Effector memory CD4-positive, alpha-beta T cell (primary cell): ENCODE measurements at places on chromosomes 7 and 10.

- H3K4me3 ChIP-seq, result no peak overlapping the region
- no peaks in the 10 kb centered on the region for H3K27me3 ChIP-seq
- H3K27ac ChIP-seq, result no peak overlapping the region
- DNase-seq, result no peak
These were observed 56.9 kb upstream of the ADGRA1 start for GRCh38 chr10:133030781-133031180.

DNA sequence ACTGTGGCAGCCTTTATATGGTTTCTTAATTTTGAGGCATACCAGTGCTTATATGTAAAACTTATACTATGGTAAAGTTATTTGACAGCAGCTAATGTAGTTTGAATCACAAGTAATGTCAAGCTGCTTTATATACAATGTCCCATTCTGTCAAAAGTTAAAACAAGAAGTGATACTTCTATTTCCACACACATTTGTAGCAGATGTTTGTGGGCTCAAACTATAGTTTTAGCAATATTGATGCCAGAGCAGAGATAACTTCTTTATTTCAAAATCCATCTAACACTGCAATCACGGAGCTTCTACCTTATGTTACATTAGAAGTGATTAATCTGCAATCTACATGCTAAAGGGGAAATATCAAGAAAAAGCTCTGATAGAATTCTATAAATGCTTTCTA, 149.6 kb downstream of the ADK start:
- H3K27ac ChIP-seq, result no peak overlapping the region
- DNase-seq, result no peak
- no peaks in the 10 kb centered on the region for H3K4me1 ChIP-seq
- peaks cover 3% of the 10 kb centered on the region for H3K36me3 ChIP-seq
- no peak overlapping the region for H3K4me3 ChIP-seq
- no peaks in the 10 kb centered on the region for H3K27me3 ChIP-seq

DNA sequence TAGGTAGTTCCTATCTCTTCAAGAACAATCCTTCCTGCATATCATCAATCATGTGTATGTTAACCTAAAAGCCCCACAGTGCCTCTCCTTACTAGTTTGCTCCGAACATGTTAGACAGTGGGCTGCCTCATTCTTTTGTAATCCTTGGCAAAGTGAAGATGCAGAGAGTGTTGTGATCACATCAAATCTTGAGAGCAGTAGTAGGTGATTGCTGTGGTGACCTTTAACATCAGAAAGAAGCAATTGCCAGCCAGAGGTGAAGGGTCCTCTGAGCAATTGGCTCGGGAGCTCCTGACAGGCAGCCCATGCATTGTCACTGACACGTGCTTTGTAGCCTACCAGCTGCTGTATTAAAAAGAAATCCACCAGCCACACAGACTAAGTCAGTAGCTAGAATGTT, 19.6 kb upstream of the GSTK1 start:
- H3K27ac ChIP-seq, result no peak overlapping the region
- no peak for DNase-seq
- H3K4me1 ChIP-seq, result peaks cover 25% of the 10 kb centered on the region
- H3K27me3 ChIP-seq, result no peaks in the 10 kb centered on the region
- no peaks in the 10 kb centered on the region for H3K36me3 ChIP-seq

GRCh38 chr7:47488201-47488968, 93.5 kb downstream of the TNS3 start:
- H3K27me3 ChIP-seq, result no peaks in the 10 kb centered on the region
- no peak overlapping the region for H3K4me3 ChIP-seq
- no peaks in the 10 kb centered on the region for H3K4me1 ChIP-seq
- no peak overlapping the region for H3K27ac ChIP-seq
- no peak for DNase-seq
- no peaks in the 10 kb centered on the region for H3K36me3 ChIP-seq

DNA sequence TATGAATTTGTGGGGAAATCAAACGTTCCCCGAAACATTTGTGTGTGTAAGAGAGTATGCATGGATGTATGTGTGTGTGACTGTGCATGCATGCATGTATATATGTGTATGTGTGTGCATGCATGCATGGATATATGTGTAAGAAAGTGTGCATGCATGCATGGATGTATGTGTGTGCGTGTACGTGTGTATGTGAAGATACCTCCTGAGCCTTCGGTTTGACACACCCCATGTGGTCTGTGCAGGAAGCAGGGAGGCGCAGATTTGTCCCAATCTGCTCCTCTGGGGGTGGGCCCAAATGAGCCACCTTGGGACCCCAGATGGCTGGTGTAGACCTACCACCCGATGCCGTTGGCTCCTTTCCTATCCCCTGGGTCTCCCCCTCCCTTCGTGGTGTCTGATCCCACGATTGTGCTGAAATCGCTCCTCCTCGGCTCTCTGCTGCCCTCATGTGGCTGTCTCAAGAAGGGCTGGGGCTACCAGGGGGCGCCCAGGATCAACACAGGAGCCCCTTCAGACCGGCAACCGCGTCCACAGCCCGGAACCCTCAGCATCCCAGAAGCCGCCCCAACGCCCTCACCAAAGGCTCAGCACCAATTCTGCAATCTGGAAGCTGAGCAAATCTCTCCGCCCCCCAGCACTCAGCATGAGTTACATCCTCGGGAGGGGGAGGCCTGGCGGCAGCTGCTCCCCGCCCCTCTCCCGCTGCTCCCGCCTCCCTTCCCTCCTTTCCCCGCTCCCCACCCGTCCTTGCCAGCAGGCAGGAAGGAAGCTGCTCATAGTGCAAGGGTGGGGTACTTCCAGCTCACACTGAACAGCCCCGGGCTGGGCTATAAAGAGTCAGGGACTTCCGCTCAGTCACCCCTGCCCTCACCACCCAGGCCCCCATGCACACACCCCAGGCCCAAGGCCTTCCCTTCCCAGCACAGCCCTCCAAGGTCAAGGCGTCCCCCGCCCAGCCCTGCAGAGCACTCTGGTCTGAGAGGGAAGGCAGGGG, 2.3 kb upstream of the NOS3 start:
- DNase-seq, result peak; percentile 49
- H3K27me3 ChIP-seq, result no peaks in the 10 kb centered on the region
- H3K4me3 ChIP-seq, result peak overlapping the region; percentile 30
- H3K36me3 ChIP-seq, result no peaks in the 10 kb centered on the region

- no peak overlapping the region for H3K27ac ChIP-seq
- no peaks in the 10 kb centered on the region for H3K36me3 ChIP-seq
- H3K4me3 ChIP-seq, result no peak overlapping the region
These were observed 160.5 kb downstream of the AOAH start for GRCh38 chr7:36563706-36564327.

- no peaks in the 10 kb centered on the region for H3K27me3 ChIP-seq
- no peak overlapping the region for H3K4me3 ChIP-seq
- H3K36me3 ChIP-seq, result no peaks in the 10 kb centered on the region
- no peak overlapping the region for H3K27ac ChIP-seq
- H3K4me1 ChIP-seq, result no peaks in the 10 kb centered on the region
These were observed 431.2 kb upstream of the IGFBP3 start for GRCh38 chr7:46352004-46352954.

DNA sequence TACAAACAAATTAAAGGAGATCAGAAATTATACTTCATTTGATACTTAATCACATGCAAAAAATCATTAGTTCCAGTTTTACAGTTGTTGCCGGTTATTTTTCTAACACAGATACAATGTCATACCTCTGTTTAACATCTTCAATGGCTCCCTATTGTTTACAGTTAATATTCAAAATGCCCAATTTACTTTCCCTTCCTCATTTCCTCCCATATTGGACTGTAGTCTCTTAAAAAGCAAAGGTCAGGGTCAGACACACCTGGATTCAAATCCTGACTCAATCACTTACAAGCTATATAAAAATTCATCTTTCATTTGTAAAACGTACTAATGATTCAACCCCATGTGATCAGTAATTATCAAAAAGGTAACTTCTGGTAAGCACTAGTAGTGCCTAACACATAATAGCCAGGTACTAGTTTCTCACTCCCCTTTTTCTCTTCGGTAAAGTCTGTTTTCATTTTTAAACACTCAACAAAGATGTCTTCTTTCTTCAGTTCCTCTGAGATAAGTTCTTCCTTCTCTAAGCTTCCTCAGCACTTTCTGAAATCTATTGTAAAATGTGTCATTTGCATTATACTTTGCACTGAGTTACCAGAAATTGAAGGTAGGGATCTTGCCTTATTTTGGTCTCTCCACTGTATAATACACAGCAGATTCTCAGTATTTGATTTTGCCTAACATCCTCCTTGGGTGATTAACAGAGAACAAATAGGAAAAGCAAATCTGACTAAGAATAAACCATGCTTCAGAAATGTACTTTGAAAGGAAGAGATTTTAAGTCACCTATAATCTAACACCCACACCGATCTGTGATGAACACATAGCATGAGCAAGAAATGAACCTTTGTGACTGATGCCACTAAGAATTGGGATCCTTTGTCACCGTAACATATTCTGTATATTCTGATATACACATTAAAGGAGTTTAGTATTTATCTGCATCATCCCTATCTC, 16.1 kb downstream of the KMT2C start:
- no peaks in the 10 kb centered on the region for H3K4me1 ChIP-seq
- H3K27me3 ChIP-seq, result no peaks in the 10 kb centered on the region
- no peak overlapping the region for H3K4me3 ChIP-seq
- H3K27ac ChIP-seq, result no peak overlapping the region

DNA sequence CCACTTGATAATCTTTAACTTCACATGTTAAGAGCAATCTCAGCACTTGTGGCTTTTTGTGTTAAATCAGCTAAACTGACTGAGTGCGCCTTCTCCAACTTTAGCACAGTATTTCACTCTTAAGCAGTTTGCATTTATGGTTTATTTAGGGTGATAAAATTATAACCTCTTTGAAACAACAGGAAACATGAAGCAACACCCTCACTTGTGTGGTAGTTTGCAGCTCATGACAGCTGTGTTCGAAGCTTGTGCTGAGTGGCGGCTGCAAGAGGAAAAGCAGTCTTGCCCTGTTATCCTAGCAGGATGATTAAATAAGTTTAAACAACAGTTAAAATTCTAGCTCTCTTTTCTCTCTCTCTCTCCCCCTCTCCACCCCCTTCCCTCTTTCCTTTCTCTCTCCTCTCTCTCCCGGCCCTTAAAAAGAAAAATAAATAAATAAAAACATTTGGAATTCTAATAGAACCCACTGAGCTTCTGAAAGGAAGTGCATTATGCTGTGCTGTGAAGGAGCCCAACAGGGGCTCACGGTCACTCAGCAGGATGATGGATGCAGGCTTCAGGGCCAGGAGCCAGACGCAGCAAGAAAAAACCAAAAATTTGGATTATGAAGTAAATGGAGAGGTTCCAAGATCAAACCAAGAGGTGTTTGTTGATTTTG, 25.2 kb downstream of the OGDH start:
- peak; percentile 26 for DNase-seq
- H3K27me3 ChIP-seq, result no peaks in the 10 kb centered on the region
- H3K27ac ChIP-seq, result peak overlapping the region; percentile 98
- peak overlapping the region; percentile 22 for H3K4me3 ChIP-seq

DNA sequence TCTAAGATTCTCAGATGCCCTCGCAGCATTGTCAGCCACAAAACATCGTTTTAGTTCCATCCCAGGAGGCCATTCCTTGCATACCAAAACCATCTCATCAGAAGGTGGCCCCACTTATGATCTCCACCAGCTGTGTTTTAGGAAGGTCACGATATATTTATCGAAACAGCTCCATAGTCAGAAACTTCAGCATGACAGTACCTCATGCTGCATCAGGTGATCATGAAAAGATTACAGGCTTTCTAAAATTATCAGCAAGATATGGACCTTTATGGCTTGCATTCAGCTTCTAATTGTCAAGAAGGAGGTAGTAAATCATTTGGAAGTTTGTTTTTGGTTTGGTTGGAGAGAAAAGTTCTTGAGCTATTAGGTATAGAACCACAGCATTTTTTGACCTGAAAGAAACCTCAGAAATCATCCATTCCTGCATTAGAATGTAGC, 20.0 kb downstream of the JAZF1 start:
- H3K4me1 ChIP-seq, result no peaks in the 10 kb centered on the region
- H3K36me3 ChIP-seq, result no peaks in the 10 kb centered on the region
- no peaks in the 10 kb centered on the region for H3K27me3 ChIP-seq
- no peak for DNase-seq
- no peak overlapping the region for H3K4me3 ChIP-seq

- no peaks in the 10 kb centered on the region for H3K27me3 ChIP-seq
- no peak for DNase-seq
- no peaks in the 10 kb centered on the region for H3K36me3 ChIP-seq
These were observed 271.7 kb downstream of the PTPRN2 start for GRCh38 chr7:158315881-158316280.

DNA sequence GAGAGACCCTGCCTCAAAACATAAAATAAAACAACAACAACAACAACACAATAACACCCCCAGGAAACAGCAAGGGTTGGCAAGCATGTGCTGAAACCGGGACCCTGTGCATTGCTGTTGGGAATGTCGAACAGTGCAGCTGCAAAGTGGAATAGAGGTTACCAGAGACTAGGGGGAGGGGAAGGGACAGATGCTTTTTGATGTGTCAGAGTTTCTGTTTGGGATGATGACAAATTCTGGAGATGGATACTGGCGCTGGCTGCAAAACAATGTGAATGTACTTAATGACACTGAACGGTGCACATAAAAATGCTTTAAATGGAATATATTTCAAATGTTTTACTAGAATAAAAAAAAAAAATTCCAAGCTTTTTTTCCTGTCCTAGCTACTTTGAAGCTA, 241.8 kb downstream of the TEX36 start:
- no peak for DNase-seq
- H3K4me1 ChIP-seq, result no peaks in the 10 kb centered on the region
- H3K27me3 ChIP-seq, result no peaks in the 10 kb centered on the region
- H3K36me3 ChIP-seq, result no peaks in the 10 kb centered on the region
- H3K4me3 ChIP-seq, result no peak overlapping the region
- no peak overlapping the region for H3K27ac ChIP-seq

GRCh38 chr10:32207544-32207943, 139.4 kb downstream of the EPC1 start:
- H3K27me3 ChIP-seq, result no peaks in the 10 kb centered on the region
- no peaks in the 10 kb centered on the region for H3K4me1 ChIP-seq
- no peak overlapping the region for H3K4me3 ChIP-seq

DNA sequence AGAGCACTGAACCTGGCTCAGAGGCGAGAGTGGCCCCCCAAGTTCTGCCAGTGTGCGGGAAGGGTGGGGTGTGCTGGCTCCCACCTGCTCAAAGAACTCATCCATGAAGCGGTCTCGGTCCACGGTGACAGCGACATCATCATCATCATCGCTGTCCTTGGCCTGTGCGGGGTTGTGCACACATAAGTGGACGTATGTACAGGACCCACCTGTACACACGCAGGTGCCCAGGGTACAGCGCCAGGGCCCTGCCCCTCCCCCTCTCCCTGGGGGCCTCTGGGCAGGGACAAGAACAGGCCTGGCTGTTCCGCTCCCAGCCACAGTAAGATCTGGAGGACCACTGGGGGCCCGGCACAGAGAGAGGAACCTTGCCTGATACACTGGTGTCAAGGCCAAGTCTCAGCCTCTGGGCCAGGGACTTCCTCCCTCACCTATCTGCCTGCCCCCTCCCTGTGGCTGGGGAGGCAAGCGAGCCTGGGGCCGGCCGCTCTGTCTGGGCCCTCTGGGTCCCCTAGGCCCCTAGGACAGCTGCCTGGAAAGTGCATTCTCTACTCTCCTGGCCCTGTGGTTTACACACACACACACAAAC, 10.4 kb downstream of the STX1A start:
- H3K27me3 ChIP-seq, result no peaks in the 10 kb centered on the region
- DNase-seq, result no peak
- H3K4me1 ChIP-seq, result no peaks in the 10 kb centered on the region
- H3K27ac ChIP-seq, result no peak overlapping the region
- no peak overlapping the region for H3K4me3 ChIP-seq

- H3K4me1 ChIP-seq, result peaks cover 4% of the 10 kb centered on the region
- no peaks in the 10 kb centered on the region for H3K27me3 ChIP-seq
- no peak overlapping the region for H3K4me3 ChIP-seq
- H3K27ac ChIP-seq, result no peak overlapping the region
These were observed 189.3 kb downstream of the ZMYND11 start for GRCh38 chr10:324593-324992.
